Heart left ventricle (tissue), 16 donors: ENCODE measurements at places on chromosomes 6 and 20. TPM values are rescaled to one million over a fixed set of nuclear protein-coding genes. Genes with fewer than 3 reads are reported as not detected.

MTRF1L gene
- 24.3 TPM for polyA plus RNA-seq

DNA sequence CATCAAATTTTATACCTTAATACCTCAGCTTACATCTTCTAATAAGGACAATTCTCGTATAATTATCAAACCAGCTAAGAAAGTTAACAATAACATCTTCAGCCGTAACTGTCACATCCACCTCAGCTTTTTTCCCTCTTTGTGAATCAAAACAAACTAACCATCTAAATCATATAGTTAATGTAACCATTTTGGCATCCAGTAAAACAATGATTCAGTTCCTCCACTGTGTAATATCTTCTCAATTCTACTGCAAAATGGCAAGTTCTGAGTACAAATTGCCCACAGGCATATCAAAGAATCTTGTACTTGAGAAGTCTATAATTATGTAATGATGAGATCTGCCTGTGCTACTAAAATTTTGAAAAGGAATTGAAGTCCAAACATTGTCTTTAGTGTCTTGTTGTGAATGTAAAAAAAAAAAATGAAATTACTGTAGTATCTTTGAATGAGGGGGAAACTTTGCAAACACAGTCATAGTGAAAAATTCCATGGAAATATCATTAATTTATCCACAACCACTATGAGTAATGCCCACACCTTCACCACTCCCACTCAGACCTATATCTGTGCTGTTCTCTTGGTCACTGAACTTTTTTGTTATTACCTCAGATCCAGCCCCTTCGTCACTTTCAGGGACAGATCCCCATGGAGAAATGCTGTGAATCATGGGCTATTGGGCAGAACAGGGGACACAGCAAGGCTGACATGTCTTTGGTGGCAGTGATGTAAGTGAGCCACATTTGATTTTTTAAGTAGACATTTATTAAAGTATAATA lies 178.6 kb upstream of the RAB32 start:
- no peak for DNase-seq

GRCh38 chr6:104969108-104969507 lies 12.2 kb downstream of the LIN28B start:
- DNase-seq = no peak

GRCh38 chr6:133551847-133552341 lies 310.7 kb downstream of the EYA4 start:
- peak; percentile 62 for DNase-seq

DNA sequence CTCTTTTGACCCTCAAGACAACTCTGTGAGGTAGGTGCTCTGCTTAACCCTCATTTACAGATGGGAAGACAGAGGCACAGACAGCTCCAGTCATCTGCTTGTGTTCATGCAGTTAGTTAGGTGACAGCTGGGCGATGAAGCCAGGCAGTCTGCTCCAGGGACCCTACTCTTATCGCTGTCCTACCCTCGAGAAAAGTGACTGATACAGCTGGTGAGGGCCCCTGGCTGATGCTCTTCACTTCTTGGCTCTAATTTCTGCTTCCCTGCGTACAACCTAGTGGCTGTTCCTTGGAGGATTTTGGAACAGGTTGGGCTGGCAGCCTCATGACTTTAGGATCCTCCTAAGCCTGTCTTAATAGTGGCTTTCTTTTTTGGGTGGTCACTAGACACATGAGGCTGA lies 9.1 kb upstream of the TJAP1 start:
- DNase-seq = no peak

DNA sequence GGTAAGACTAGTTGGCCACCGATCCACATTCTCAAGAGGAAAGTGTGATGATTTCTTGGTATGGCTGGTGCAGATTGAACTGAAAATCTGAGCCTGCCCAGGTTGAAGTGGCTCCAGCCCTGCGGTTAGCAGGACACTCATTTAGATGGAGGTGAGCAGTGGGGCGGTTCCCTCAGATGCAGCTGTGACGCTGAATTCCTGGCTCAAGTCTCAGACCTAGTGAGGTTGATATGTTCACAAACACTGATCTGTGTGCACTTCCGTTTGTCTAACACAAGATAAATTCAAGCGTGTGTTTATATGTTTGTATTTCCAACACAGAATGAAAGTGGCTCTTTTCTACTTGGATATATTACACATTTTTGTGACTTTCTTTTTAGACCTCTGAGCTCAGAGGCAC lies 83.4 kb upstream of the FRMD1 start:
- no peak for DNase-seq
